ENCODE measurements at places on chromosomes 16 and 17. TPM values are rescaled to one million over a fixed set of nuclear protein-coding genes. Genes with fewer than 3 reads are reported as not detected.

- DNase-seq = no peak
Measured at GRCh38 chr17:1491443-1492248, 840 bp downstream of the MYO1C start.

DNA sequence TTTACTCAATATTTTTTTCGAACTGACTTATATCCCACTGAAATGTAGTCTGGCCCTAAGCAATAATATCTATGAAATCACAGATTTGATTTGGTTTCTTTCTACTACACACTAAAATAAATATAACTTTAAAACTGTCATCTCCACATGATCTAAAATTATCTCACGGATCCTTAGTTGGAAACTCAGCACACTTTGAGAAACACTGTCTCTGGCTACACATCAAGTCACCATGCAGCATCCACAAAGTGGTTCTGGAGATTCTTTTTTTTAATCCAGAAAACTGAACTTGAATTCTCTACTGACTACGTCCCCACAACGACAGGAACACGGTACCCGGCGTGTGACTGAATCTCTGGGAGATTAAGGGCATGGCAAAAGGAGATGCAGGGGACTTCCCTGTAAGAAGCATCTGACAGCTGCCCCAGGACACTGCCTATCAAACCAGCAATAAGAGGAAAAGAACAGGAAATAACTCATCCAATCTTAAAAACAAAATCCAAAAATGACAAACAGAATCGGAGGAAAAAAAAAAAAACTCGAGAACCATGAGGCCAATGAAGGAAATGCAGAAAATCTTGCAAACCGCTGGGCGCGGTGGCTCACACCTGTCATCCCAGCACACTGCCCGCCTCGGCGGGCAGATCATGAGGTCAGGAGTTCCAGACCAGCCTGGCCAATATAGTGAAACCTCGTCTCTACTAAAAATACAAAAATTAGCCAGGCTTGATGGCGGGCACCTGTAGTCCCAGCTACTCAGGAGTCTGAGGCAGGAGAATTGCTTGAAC, 141.0 kb upstream of the RCVRN start:
- DNase-seq = no peak

GRCh38 chr16:68227850-68228553, 7.9 kb downstream of the ESRP2 start:
- no peak for DNase-seq

GRCh38 chr17:57631871-57632270, 113.2 kb downstream of the CCDC182 start:
- no peak for DNase-seq

DNA sequence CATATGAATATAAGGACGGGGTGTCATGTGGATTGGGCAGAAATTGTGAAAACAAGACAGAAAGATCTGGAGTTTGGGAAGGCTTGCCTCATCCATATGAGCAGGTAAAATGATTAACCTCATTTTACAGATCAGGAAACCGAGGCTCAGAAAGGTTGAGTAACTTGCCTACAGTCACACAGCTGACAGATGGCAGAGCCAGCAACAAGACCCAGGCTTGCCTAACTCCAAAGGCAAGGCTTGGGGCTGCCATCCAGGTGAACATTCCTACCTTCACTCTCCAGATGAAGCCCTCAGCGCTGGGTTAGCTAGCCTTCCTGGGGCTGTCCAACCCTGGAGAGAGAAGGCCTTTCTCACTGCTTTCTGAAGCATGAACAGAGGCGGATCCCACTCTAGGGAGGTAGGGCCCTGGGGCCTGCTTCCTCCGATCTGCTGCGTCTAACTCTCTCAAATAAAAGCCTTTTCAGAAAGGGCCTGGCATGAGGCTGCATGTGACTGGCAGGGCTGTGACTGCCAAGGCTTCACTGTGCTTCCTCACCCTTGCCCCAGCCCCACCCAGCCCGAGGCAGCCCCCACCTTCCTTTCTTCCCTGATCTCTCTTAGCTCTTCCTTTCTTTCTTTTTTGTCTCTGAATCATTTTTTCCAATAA, 107.8 kb downstream of the GNAO1 start:
- DNase-seq = no peak

DNA sequence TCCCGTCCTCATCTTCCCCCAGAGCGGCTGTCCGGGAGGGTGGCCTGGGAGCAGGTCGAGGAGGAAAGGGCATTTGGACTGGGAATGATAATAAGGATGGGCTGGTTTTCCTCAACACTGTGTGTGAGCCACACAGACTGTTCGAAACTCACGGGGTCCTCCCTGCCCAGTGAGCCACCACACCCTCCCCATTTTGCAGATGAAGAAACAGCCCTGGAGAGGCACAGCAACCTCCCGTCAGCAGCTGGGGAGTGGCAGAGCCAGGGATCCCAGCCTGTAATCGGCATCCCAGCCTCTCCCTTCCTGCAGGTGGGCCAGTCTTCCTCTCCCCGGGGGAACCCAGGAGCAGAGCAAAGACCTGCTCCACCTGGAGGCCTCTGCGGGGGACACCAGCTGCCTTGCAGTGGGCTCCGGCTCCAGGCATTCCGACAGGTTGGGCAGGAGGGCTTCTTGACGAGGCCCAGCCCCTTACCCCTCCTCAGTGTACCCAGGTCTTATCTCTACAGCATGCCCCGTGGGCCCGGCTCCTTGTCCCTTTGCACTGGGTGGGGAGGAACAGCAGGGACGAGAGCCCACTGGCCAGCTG, 23.8 kb downstream of the ENGASE start:
- DNase-seq = no peak

- DNase-seq = no peak
Measured at GRCh38 chr17:36778448-36778847, 158.8 kb upstream of the LHX1 start.

DNA sequence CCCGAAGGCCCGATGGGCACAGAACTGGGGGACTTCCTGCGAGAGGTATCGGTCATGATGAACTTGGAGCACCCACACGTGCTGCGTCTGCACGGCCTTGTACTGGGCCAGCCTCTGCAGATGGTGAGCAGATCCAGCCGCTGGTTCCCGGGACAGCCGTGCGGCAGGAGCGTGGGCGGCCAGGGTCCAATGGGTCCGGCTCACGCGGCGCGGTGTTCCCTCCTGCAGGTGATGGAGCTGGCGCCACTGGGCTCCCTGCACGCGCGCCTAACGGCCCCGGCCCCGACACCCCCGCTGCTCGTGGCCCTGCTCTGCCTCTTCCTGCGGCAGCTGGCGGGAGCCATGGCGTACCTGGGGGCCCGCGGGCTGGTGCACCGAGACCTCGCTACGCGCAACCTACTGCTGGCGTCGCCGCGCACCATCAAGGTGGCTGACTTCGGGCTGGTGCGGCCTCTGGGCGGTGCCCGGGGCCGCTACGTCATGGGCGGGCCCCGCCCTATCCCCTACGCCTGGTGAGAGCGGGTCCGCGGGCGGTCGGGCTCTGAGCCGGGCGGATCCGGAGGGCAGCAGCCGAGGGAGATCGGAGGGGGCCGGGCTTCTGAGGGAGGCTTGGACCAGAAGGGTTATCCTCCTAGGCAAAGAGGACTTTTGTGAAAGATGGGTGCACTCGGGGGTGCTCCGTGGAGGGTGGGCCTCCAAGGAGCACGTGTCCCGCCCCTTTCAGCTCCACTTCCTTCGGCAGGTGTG, 3.0 kb downstream of the TNK1 start:
- no peak for DNase-seq

The CHST6 gene
- 0.46 TPM for polyA plus RNA-seq

The PCGF2 gene
- polyA plus RNA-seq = 3.0 TPM

The ST6GALNAC1 gene
- not detected for polyA plus RNA-seq

The XAF1 gene
- polyA plus RNA-seq = 21.3 TPM
